ENCODE measurements at places on chromosomes 16 and 17.

DNA sequence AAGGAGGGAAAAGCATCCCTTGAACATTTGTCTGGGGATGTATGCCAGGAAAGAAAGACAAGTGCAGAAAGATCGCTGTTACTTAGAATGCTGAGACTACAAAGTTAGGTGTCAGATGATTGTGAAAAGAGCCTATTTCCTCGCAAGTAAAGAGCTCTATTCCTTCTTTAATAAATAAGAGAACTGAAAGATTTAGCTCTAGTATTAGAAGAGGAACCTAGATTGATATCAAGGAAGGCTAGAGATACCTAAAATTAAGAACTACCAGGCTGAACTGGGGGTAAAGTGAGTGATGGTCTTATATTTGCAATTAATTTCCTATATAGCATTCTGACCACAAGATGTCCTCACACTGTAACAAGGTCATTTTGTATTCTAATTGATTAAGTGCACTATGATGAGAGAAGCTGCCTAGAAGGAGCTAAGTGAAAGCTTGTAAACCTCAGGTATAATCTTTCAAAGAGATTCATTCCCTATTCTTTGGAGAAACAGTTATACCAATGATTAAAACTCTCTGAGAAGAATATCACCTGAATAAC lies 62.3 kb downstream of the SSH2 start:
- no peak for DNase-seq

GRCh38 chr16:1079786-1080525 lies 7.4 kb downstream of the SSTR5 start:
- DNase-seq = no peak

DNA sequence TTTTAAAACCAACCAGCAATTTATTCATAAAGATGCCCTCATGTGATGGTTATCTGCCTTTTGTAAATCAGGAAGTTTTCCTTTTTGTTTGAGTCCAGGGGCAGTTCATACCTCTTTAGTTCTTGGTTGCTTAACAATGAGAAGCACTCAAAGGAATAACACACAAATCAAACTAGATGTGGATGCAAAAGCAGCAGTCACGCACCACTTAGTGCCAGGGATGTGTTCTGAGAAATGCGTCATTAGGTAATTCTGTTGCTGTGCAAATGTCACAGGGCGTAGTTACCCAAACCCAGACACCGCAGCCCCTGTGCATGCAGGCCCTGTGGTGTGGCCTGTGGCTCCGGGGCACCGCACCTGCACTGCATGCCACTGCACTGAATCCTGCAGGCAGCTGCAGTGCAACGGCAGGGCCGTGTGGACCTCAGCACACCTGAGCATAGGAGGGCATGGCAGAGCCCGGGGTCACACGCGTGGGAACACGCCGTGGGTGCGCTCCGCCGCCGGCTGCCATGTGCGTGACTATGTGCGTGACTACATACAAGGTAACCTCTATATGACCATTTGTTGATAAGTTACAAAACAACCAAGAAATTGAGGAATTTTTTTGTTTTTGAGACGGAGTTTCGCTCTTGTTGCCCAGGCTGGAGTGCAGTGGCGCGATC lies 39.6 kb downstream of the PKD1 start:
- no peak for DNase-seq

- no peak for DNase-seq
Observed at GRCh38 chr16:82636485-82636884, 9.7 kb downstream of the CDH13 start.

DNA sequence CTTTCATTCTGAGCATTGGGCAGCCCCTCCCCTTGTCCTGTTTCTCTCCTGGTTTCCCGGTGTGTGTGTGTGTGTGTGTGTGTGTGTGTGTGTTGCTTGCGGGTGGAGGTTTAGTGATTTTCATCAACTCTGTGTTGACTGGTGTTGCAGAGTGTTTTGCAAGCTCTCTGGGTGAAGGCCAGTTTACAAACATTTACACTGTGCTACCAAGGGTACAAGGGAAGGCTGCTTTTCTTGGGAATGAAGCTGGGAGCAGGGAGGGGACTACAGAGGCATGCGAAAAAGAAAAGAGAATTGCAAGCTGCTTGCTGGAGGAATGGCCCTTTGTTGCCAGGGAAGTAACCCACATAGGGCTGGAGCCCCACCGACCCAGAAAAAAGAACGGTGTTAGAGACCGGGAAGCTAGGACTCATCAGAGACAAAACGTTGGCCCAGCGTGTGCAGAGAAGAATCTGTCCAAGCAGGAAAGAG lies 29.6 kb downstream of the HS3ST3B1 start:
- DNase-seq = no peak

- DNase-seq = no peak
Observed at GRCh38 chr17:7574176-7574953, 5.1 kb upstream of the CD68 start.

GRCh38 chr16:9755081-9755480 lies 427.1 kb downstream of the GRIN2A start:
- DNase-seq = no peak

Measured in CD4-positive, alpha-beta T cell treated with Interferon alpha-2 for 1 hour (primary cell).